ENCODE measurements at places on chromosomes 7 and 10.
A peak's percentile ranks its signal among the peaks of the same experiment; 100 is the strongest.

- no peak for DNase-seq
Measured at GRCh38 chr10:88828310-88828709, 23.3 kb downstream of the ANKRD22 start.

DNA sequence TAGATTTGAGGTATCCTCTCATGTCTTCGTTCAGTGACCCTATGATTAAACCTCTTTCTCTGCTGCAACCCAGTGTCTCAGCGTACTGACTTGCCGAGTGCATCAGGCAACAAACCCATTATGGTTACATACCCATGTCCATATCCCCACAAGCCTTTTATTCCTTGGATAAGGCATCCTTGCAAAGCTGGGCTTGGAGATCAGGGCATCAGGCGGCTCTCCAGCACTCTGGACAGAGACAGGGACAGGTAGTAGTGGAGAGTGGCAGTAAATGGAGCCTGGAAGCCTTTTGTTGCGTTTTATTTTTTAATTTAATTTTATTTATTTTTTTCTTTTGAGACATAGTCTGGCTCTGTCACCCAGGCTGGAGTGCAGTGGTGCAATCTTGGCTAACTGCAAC lies 32.0 kb upstream of the NPFFR1 start:
- DNase-seq = peak; percentile 35

DNA sequence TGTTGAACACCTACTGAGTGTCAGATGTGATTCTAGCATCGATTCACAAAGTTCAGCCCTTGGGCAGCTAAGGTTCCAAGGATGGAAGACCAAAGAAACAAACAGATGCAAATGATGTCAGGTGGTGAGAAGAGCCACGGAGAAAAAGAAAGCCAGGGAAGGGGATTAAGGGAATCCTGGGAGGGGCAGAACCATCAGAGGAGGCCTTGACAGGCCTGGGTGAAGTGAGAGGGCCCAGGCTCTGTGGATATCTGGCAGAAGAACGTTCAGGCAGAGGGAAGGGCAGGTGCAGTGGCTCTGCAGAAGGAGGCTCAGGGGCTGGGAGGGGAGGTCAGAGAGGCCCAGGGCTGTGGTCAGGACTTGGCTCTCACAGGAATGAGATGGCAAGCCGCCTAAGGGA lies 90.4 kb downstream of the C10orf105 start:
- DNase-seq = no peak

DNA sequence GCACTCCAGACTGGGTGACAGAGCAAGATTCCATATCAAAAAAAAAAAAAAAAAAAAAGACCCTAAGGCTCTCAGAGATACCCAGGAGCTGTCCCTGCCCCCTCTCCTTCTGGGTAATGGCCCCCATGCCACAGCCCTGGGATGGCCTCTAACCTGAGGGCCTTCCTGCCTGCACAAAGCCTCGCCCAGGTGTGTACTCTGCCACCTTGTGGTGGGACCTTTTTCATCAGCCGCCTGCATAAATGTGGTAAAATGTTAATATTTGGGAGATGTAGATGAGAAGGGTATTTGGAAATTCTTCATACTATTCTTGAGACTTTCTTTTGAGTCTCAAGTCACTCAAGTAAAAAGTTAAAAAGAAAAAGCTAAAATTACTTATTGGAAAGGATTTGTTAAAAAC lies 46.3 kb upstream of the RNF216 start:
- DNase-seq = peak; percentile 53

Measured in GM23338 (cell line).